ENCODE measurements at places on chromosomes 13 and 19.

GRCh38 chr19:53388904-53389303, 6.0 kb upstream of the ZNF765 start:
- no peak for DNase-seq

GRCh38 chr13:108895220-108895704, 265.9 kb downstream of the MYO16 start:
- DNase-seq = no peak

DNA sequence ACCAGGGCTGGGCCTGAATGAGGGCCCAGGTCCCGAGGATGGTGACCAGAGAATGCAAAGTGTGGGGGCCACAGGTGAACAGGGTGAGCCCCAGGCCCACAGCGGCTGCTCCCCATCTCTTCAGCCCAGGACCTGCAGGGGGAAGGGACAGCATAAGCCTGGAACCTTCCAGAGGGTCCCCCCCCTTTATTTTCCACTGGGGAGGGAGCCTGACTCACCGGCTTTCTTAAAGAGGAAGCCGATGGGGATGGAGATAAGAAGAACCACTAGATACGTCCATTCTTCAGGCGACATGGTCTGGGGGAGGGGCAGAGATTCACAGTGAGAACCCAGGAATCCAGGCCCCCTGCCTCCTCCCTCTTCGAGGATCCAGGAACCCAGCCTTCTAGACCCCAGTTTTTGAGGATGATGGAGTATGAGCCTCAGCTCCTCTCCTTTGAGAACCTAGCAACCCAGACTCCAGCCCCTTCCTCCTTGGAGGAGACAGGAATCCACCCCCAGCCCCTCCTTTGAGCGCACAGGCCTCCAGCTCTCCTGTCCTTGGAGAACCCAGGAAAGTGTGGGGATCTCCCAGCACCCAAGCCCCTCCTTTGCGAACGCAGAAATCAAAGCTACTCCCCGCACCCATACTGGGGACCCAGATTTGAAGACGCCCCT, 1.0 kb downstream of the MBOAT7 start:
- DNase-seq = peak; percentile 65

DNA sequence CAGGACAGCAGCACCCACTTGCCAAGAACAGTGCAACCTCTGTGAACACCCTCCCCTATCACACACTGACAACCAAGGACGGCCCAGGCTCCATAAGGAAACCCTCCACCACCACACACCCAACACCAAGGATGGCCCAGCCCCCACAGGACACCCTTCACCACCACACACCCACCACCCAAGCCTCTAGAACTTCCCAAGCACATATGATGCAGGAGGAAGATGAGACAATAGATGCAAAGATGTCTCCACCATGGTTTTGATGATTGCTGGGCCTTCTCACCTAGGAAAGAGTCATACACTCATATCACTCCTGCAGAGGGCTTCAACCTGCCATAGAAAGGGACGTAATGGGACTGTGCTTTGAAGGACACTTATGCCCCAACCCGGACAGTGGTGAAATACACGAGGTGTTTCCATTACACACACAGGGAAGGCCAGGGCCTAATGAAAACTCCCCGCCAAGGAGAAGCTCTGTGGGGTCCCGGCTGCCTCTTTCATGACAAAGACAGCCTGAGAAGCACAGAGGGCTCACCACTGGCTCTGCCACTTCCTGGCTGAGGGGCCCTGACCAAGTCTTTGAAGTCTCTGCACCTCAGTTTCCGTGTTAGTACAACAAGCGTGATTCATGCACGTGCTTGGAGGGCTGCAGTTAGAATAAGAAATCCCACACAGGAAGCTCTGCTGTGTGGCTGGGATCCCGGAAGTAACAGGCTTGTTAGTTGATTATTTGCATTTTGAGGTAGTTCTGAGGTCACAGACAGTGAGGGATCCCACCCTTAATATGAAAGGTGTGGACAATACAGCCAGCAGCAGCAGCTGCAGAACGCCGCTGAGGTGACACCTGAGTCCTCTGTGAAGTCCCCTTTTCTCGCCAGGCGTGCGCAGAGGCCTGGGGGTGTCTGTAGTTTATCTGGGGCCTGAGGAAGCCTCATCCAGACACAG, 61.9 kb upstream of the ATP12A start:
- DNase-seq = peak; percentile 58

GRCh38 chr19:46862503-46862834, 1.7 kb downstream of the ARHGAP35 start:
- DNase-seq = no peak

- DNase-seq = no peak
Observed at GRCh38 chr19:3378352-3379150, 12.2 kb downstream of the NFIC start.

GRCh38 chr13:30154931-30155330, 152.4 kb downstream of the KATNAL1 start:
- DNase-seq = no peak

- DNase-seq = no peak
Observed at GRCh38 chr13:58093394-58093793, 461.9 kb downstream of the PCDH17 start.

GRCh38 chr13:22120646-22121045, 449.8 kb downstream of the FGF9 start:
- DNase-seq = no peak

DNA sequence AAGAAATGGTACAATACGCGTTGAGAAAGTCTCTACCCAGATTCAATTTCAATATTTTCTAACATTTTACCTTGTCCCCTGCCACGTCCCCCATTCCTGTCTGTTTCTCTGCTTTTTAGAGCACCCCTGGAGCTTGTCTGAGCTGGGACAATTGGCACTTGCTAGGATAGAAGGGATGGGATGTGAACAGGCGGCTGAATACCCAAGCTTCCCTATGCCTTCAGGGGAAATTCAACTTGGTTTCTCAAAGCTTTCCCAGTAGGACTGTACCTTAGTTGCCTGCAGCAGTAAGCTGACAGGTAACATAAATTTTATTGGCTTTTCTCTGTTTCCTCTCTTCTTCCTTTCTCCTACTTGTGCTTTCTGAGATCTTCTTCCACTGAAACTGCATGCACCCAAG, 1663.3 kb downstream of the EFNB2 start:
- no peak for DNase-seq

- peak; percentile 56 for DNase-seq
Observed at GRCh38 chr19:10271543-10272086, 695 bp downstream of the ICAM1 start.

- DNase-seq = no peak
Observed at GRCh38 chr13:45381196-45381595, 37.0 kb downstream of the SLC25A30 start.

DNA sequence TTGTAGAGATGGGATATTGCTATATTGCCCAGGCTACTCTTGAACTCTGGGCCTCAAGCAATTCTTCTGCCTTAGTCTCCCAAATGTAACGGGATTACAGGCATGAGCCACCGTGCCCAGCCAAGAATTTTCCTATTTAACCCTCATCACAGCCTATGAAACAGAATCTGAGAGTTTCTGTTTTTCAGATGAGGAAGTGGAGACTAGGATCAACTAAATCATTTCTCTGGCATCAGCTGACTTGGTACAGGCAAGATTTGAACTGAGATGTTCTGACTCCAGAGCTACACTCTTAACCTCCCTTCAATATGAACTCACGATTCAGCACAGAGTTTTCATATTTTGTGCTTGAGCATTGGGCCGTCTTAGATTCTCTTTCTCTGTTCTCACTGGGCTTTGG, 8.1 kb downstream of the ZNF460 start:
- DNase-seq = no peak

GRCh38 chr13:64041296-64041695, 2625.6 kb upstream of the PCDH20 start:
- no peak for DNase-seq

DNA sequence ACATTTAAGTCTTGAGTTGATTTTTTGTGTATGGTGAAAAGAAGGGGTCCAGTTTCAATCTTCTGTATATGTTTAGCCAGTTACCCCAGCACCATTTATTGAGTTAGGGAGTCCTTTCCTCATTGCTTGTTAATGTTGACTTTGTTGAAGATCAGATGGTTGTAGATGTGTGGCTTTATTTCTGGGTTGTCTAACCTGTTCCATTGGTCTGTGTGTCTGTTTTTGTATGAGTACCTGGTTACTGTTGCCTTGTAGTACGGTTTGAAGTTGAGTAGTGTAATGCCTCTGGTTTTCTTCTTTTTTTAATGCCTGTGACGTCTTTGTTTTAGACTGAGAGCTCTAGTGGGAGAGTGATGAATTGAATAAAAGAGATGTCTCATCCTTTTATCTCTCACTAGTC, 83.2 kb downstream of the NBEA start:
- no peak for DNase-seq

DNA sequence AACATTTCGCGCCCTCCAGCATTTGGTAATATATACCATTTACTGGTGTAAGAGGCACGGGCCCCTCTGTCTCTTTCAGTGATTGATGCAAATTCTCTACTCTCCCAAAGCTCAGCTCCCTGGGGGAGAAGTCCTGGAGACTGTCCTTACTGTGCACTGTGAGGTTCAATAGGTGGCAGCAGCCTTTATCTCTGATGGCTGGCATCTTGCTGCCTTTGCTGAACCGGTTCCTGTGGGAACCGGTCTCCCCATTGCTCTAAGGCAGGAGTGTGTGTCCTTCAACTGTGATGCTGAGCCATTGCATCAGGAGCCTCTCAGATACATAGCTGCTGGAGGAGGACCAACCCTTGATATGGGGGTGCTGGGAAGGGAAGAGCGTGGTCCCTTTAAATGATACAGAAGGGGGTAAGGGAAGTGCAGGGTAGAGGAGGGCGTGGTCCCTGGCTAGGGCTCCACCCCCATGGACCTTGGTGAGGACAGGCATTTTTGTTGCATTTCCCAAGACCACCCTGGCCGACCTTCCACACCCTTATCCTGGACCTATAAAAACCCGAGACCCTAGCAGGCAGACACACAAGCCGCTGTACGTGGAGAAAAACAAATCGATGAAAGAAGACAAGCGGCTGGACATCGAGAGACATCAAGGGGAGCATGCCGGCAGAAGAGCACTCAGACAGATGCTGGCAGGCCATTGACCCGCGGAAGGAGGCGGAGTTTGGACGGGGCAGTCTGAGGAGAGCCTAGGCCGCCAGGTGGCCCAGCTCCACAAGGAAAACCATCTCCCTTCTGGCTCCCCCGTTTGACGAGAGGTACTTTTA, 41.1 kb upstream of the GTF3A start:
- no peak for DNase-seq

DNA sequence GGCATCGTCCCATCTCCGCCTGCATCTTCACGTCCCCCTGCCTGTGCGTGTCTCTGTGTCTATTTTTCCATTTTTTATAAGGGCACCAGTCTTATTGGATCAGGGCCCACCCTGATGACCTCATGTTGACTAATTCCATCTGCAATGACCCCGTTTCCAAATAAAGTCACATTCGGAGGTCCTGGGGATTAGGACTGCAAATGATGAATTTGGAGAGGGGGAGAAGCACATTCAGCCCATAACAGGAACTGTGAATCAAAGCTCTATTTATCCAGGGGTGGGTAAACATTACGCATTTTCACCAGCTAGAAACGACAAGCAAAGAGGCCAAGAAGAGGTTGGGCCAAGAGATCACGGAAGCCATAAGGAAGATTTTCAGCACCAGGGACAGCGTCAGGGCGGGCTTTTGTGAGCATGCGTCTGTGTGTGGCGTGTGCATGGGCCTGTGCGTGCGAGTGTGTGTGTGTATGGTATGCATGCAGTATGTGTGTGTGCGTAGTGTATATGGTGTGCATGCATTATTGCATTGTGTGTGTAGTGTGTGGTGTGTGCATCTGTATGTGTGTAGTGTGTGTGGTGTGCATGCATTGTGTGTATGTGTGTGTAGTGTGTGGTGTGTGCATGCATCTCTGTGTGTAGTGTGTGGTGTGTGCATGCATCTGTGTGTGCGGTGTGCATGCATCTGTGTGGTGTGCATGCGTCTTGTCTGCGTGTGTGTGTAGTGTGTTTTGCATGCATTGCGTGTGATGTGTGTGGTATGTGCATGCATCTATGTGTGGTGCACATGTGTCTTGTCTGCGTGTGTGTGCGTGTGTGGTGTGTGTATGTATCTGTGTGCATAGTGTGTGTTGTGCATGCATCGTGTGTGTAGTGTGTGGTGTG, 19.6 kb downstream of the CELF5 start:
- DNase-seq = peak; percentile 60

DNA sequence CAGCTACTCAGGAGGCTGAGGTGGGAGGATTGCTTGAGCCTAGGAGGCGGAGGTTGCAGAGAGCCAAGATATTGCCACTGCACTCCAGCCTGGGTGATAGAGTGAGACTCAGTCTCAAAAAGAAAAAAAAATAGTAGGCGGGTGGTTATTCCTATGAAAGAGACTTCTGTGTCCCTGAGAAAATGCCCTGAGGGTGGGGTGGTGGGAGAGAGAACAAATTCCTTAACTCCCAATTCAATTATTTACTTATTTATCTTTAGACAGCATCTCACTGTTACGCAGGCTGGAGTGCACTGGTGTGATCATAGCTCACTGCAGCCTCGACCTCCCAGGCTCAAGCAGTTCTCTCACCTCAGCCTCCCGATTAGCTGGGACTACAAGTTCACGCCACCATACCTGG, 10.3 kb upstream of the EEF2 start:
- no peak for DNase-seq

GRCh38 chr13:22298530-22298929, 627.7 kb downstream of the FGF9 start:
- no peak for DNase-seq

GRCh38 chr19:3413796-3414327, 47.5 kb downstream of the NFIC start:
- DNase-seq = no peak

GRCh38 chr13:39144941-39145533, 106.8 kb downstream of the NHLRC3 start:
- peak; percentile 17 for DNase-seq

DNA sequence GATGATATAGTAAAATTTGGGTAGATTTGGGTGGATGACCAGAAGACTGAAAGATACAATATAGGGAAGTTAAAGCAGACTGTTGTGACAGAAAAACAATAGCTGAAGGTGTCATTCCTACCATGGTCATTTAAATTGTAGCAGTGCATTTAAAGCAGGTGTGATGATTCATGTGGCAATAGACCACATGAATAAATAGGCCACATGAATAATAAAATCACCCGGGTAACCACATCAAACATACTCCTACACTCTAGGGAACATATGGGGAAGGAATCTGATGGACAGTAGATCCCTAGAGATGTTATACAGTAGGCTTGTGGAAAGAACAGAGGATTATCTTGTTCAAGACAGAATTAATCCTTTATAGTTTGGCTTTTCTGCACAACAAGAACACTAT, 392.6 kb downstream of the SLITRK5 start:
- DNase-seq = no peak

DNA sequence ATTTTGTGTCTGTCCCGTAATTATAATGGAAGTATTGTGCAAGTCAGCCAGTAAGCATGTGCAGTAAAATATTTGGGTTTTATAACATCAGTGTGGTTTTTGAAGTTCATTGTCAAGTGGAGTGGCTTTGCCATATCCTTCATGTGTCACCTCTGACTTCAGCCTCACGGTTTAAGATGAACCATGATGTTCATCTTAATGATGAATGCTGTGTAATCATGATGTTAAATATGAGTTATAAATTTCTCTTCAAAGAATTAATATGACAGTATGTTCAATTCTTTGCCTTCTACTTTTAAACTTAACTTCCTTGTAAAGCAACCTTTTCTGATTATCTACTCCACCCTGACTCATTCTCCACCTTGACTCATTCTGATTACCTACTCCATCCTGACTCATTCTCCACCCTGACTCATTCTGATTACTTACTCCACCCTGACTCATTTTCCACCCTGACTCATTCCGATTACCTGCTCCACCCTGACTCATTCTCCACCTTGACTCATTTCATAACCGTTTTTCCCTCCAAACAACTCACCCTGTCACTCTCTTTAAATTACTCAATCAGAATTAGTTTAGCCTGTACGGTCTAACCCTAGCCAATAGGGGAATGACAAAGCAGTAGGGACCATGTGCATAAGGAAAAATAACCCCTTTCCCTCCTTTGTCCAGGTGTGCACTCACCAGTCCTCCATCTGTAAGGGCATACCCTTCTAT, 50.3 kb upstream of the ANKRD10 start:
- DNase-seq = peak; percentile 23
